ENCODE measurements at places on chromosomes 2 and 18. TPM values are rescaled to one million over a fixed set of nuclear protein-coding genes. Genes with fewer than 3 reads are reported as not detected.

GRCh38 chr2:138893746-138894145, 113.6 kb upstream of the NXPH2 start:
- H3K27ac ChIP-seq, result no peak overlapping the region
- DNase-seq, result no peak
- H3K36me3 ChIP-seq, result no peaks in the 10 kb centered on the region
- no peaks in the 10 kb centered on the region for H3K4me1 ChIP-seq
- no peak overlapping the region for H3K4me3 ChIP-seq

GRCh38 chr2:235148201-235149170, 196.7 kb downstream of the SH3BP4 start:
- no peaks in the 10 kb centered on the region for H3K36me3 ChIP-seq
- H3K27ac ChIP-seq, result no peak overlapping the region
- H3K4me3 ChIP-seq, result no peak overlapping the region
- no peak for DNase-seq
- peaks cover 32% of the 10 kb centered on the region for H3K27me3 ChIP-seq

DNA sequence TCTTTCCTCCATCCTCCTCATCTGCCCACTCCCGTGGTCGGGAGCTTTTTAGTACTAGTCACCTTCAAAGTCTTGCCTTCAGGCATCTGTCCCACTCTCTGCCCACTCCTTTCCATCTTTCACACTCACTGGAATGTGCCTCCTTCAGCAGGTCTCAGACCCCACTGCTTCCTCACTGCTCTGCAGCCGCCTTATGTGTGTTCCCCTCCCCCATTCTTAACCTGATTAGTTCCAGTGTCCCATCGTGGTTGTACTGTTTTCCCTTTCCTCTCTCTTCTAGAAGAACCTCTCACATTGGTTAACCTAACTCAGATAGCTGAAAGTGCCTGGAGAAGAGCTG, 3.0 kb downstream of the ARMC9 start:
- DNase-seq, result no peak
- H3K27ac ChIP-seq, result no peak overlapping the region
- peaks cover 12% of the 10 kb centered on the region for H3K36me3 ChIP-seq
- peaks cover 4% of the 10 kb centered on the region for H3K4me1 ChIP-seq
- H3K27me3 ChIP-seq, result no peaks in the 10 kb centered on the region

GRCh38 chr2:120231564-120231973, 8.4 kb upstream of the TMEM185B start:
- H3K4me3 ChIP-seq, result no peak overlapping the region
- no peak for DNase-seq
- no peaks in the 10 kb centered on the region for H3K27me3 ChIP-seq
- no peaks in the 10 kb centered on the region for H3K36me3 ChIP-seq

Gene FBXO41
- 9.0 TPM for total RNA-seq

GRCh38 chr2:37387148-37387835, 42.9 kb downstream of the QPCT start:
- peaks cover 33% of the 10 kb centered on the region for H3K4me1 ChIP-seq
- no peak for DNase-seq
- H3K4me3 ChIP-seq, result no peak overlapping the region
- no peaks in the 10 kb centered on the region for H3K27me3 ChIP-seq
- H3K36me3 ChIP-seq, result no peaks in the 10 kb centered on the region
- H3K27ac ChIP-seq, result no peak overlapping the region

Gene PDE11A
- 0.49 TPM for total RNA-seq

DNA sequence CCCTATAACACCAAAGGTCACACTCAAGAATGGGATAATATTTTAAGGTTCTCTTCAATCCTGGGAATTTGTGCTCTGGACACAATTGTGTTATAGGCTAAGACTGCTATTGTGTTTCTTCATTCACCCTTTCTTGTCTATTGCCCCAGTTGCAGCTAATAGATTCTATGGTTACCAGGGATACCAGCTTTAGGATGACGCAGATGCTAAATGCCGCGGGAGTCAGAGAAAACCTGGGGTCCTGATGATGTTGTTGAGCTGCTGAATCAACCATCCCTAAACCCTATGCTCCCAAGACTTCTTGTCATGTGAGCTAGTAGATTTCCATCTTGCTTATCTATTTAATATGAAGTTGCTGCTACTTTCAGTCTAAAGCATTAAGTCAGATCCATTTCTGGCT, 5.4 kb downstream of the CRYGD start:
- no peak overlapping the region for H3K4me3 ChIP-seq
- H3K4me1 ChIP-seq, result no peaks in the 10 kb centered on the region
- no peak for DNase-seq
- H3K27me3 ChIP-seq, result no peaks in the 10 kb centered on the region

Gene REEP1
- 2.0 TPM for total RNA-seq

GRCh38 chr18:62828852-62829251, 113.5 kb downstream of the PHLPP1 start:
- peaks cover 4% of the 10 kb centered on the region for H3K36me3 ChIP-seq
- DNase-seq, result no peak
- no peak overlapping the region for H3K4me3 ChIP-seq
- no peaks in the 10 kb centered on the region for H3K4me1 ChIP-seq
- H3K27me3 ChIP-seq, result no peaks in the 10 kb centered on the region

Gene TUBA3E
- total RNA-seq, result not detected

DNA sequence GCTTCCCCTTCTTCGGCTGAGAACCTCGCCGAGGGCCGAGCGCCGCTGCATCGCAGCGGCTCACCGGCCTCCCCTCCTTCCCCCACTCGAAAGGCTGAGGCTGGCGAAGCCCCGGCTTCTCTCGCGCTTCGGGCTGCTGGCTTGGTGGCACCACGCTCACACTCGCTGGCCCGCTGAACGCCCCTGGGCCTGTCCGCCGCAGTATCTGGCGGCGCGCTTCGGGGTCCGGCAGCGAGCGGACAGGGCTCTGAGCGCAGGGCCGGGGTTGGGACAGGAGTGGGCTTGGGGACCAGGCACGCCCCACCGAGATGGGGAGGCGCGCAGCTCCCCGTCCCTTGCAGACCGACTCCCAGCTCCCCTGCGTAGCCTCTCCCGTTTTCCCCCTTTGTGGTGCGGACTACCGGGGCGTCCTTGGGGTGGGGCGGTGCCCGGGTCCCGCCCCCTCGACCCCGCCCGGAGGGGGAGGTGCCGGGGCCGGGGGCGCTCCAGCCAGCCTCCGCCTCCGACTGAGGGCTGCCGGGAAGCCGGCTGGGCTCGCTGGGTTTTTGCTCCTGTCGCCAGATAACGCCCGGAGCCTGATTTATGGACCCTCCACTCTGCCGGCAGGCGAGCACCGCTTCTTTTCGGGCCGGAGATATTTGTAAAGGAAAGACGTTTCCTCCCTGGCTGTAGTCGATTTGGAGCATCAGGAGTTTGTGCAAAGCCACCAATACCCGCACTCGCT, 3.8 kb downstream of the GBX2 start:
- peaks cover 4% of the 10 kb centered on the region for H3K4me1 ChIP-seq
- H3K27me3 ChIP-seq, result peaks cover 100% of the 10 kb centered on the region
- peak; percentile 84 for DNase-seq

GRCh38 chr2:161780881-161781280, 156.7 kb downstream of the SLC4A10 start:
- H3K27me3 ChIP-seq, result no peaks in the 10 kb centered on the region
- no peaks in the 10 kb centered on the region for H3K4me1 ChIP-seq
- DNase-seq, result no peak
- no peaks in the 10 kb centered on the region for H3K36me3 ChIP-seq

- no peak for DNase-seq
- H3K4me1 ChIP-seq, result no peaks in the 10 kb centered on the region
- H3K27me3 ChIP-seq, result peaks cover 21% of the 10 kb centered on the region
- H3K36me3 ChIP-seq, result no peaks in the 10 kb centered on the region
- H3K27ac ChIP-seq, result no peak overlapping the region
These were observed 89.0 kb upstream of the KCTD1 start for GRCh38 chr18:26637324-26637723.

- H3K4me3 ChIP-seq, result no peak overlapping the region
- no peaks in the 10 kb centered on the region for H3K36me3 ChIP-seq
- DNase-seq, result no peak
- peaks cover 7% of the 10 kb centered on the region for H3K4me1 ChIP-seq
These were observed 36.7 kb downstream of the TTC39C start for GRCh38 chr18:24051031-24051947.

Gene ALMS1
- total RNA-seq, result 36.9 TPM

DNA sequence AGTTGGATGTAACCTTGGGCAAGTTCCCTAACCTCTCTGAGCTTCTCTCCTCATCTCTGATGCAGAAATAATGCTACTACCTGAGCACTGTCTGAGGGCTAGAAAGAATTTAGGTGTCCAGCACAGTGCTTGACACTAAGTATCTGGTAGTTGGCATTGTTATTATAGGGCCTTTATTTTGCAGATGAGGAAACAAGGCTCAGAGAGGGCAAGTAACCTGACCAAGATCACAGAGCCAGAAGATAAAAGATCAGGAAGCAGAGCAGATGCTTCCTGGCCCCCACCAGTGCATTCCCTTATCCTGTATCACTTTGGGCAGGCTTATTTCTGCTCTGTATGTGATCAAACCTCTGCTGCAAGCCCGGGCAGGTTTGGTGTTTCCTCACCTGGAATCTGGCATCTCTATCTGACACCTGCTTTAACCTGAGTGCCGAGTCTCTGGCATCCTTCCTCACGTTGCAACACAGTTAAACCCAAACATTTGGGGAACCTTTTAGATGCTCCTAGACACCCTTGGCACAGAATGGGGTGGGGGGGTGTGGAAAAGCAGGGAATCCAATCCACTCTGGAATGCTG, 69.9 kb downstream of the PLB1 start:
- no peak overlapping the region for H3K4me3 ChIP-seq
- H3K4me1 ChIP-seq, result no peaks in the 10 kb centered on the region
- peaks cover 11% of the 10 kb centered on the region for H3K27me3 ChIP-seq
- H3K27ac ChIP-seq, result no peak overlapping the region

DNA sequence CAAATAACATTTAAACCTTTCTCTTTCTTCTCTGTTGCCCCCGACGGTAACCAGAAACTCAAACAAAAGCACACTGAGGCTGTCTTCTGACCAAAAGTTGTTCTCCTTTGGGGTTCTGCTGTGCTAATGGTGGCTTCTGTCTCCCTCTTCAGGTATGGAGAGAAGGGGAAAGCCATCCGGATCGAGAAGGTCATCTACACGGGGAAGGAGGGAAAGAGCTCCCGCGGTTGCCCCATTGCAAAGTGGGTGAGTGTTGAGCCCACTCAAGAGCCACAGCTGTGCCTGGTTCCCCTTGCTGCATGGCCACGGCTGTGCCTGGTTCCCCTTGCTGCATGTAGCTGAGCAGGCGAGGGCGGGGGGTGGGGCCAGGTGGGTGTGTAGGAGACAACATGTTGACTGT, 67.4 kb downstream of the BOLA3 start:
- peaks cover 30% of the 10 kb centered on the region for H3K36me3 ChIP-seq
- no peaks in the 10 kb centered on the region for H3K27me3 ChIP-seq
- no peaks in the 10 kb centered on the region for H3K4me1 ChIP-seq

DNA sequence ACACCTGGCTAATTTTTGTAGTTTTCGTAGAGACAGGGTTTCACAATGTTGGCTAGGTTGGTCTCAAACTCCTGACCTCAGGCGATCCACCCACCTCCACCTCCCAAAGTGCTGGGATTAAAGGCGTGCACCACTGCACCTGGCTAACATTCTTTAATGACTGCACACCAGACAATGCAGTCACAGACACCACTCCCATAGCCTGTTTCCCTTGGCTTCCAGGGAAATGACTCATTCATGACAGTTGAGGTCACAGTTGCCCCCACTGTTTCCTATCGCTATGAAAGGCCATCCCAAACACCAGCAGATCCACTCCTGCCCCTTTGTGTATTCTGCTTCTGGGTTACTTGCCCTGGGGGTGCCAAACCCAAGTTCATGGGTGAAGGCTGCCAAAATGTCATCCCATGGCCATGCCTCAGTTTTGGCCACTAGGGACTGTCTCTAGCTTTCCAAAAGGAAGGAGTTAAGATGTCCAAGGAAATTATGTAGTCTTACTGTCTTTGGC, 8.7 kb downstream of the CHMP1B start:
- DNase-seq, result peak; percentile 50
- no peak overlapping the region for H3K4me3 ChIP-seq
- no peak overlapping the region for H3K27ac ChIP-seq
- H3K36me3 ChIP-seq, result peaks cover under 1% of the 10 kb centered on the region
- H3K4me1 ChIP-seq, result no peaks in the 10 kb centered on the region
- H3K27me3 ChIP-seq, result no peaks in the 10 kb centered on the region

- no peak overlapping the region for H3K27ac ChIP-seq
- H3K4me1 ChIP-seq, result no peaks in the 10 kb centered on the region
- DNase-seq, result no peak
- H3K36me3 ChIP-seq, result no peaks in the 10 kb centered on the region
- H3K27me3 ChIP-seq, result no peaks in the 10 kb centered on the region
These were observed 557.2 kb downstream of the ERBB4 start for GRCh38 chr2:211981451-211981850.

DNA sequence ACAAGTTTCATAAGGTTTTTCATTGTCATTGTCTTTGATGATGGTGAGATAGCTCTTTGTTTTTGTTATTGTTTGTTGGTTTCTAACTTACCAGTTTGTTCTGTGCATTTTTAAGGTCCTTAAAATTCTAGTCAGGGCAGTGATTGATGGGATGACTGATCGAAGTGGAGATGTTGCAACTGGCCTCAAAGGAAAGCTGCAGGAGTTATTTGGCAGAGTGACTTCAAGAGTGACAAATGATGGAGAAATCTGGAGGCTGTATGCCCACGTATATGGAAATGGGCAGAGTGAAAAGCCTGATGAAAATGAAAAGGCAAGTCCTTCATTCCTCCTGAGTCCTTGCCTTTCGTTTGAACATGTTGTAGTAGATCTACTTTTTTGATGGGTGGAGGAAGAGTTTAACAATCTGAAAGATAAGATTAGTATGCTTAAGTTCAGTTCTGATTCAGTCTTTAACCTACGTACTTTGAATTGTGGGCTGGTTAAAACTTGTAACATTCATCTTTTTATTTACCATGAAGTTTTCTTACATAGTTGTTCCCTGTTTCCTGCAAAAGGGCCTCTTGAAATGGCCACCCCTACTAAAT, 135.8 kb upstream of the LTBP1 start:
- DNase-seq, result no peak
- peaks cover 3% of the 10 kb centered on the region for H3K36me3 ChIP-seq
- no peaks in the 10 kb centered on the region for H3K27me3 ChIP-seq
- no peaks in the 10 kb centered on the region for H3K4me1 ChIP-seq

DNA sequence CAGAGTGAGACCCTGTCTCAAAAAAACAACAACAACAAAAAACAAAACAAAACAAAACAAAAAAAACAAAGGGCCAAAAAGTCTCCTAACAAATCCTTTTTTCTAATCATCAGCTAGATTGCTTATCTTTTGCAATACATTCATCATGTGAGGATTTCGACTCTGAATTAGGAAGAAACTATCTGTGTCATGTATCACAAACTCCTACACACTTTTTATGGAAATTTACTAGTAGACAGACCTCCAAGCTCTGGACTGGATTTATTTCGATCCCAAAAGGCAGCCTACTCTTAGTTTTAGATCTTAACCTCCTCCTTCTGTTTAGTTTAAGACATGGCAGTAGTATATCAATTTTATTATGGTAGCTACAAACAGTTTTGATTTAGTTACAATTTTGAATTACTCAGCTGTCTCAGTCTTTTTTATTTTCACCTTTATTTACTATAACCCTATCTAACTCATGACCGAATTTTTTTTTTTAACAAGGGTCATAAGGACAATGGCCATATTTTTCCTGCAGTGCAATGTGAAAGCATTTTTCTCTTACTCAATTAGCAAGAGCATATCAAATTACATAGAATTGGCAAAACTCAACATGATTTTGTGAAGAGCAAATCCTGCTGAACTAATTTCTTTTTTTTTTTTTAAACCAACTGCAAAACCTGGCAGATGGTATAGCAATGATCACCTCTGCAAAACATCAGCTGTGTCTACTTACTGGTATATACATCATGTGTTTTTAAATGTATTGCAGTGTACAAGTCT, 10.7 kb upstream of the CCDC88A start:
- H3K27ac ChIP-seq, result no peak overlapping the region
- DNase-seq, result no peak
- H3K27me3 ChIP-seq, result no peaks in the 10 kb centered on the region
- H3K36me3 ChIP-seq, result no peaks in the 10 kb centered on the region
- no peaks in the 10 kb centered on the region for H3K4me1 ChIP-seq

- H3K27ac ChIP-seq, result no peak overlapping the region
- no peak overlapping the region for H3K4me3 ChIP-seq
- H3K27me3 ChIP-seq, result no peaks in the 10 kb centered on the region
- H3K4me1 ChIP-seq, result peaks cover 3% of the 10 kb centered on the region
These were observed 128.0 kb downstream of the OLA1 start for GRCh38 chr2:174120346-174120745.

Data from endodermal cell (in vitro differentiated cells).